SJCRH30 (cell line): ENCODE measurements at places on chromosomes 12 and 14. TPM values are rescaled to one million over a fixed set of nuclear protein-coding genes. Genes with fewer than 3 reads are reported as not detected.

DNA sequence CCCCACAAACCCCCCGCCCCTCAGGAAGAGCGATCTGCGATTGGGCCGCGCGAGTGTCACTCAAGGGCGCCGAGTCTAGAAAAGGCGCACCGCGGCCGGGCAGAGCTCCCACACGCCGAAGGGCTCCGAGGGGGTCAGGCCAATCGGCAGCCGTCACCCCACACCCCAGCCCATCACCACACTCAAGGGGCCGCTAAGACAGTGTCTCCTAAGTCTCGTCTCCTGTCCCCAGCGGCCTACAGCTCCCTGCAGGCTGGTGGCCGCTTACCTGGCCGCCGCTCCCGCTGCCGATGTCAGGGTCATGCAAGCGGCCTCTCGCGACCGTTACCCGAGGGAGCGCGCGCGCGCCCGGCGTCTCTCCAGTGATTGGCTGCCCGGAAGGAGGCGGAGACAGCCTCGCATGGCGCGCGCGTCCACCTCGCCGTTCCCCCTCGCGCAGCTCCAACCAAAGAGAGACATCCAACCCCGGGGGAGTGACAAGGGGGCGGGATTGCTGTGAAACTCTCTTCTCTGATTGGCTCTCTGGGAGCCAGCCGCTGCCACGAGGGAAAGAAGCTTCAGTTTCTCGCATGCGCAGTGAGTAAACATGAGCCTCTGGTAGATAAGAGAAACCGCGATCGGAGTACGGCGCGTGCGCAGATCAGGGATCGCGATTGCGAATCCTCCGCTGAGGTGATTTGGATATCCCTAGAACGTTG is at the start of the genes MPHOSPH9 and MTRFR:
Gene MPHOSPH9, minus strand, starts transcription at position 335 of the 698 bp plus-strand sequence. CDS start 2,777 bp downstream, outside the sequence.
Gene MTRFR, plus strand, starts transcription at position 630 of the 698 bp plus-strand sequence. CDS start 20,239 bp downstream, outside the sequence.
- H3K27me3 ChIP-seq = no peaks in the 10 kb centered on the region
- H3K27ac ChIP-seq = peak within 1 kb of the TSS; percentile 75
- peak; percentile 100 for DNase-seq
- H3K4me3 ChIP-seq = peak within 1 kb of the TSS; percentile 68
- no peaks in the 10 kb centered on the region for H3K4me1 ChIP-seq
- peaks cover 4% of the 10 kb centered on the region; the same call in 1 of the 2 replicates for H3K36me3 ChIP-seq

- no peak overlapping the region for H3K27ac ChIP-seq
- H3K4me1 ChIP-seq = no peaks in the 10 kb centered on the region
- no peak overlapping the region for H3K4me3 ChIP-seq
- H3K27me3 ChIP-seq = no peaks in the 10 kb centered on the region
- H3K36me3 ChIP-seq = no peaks in the 10 kb centered on the region
Observed at GRCh38 chr14:86363047-86363446, 833.1 kb downstream of the FLRT2 start.

DNA sequence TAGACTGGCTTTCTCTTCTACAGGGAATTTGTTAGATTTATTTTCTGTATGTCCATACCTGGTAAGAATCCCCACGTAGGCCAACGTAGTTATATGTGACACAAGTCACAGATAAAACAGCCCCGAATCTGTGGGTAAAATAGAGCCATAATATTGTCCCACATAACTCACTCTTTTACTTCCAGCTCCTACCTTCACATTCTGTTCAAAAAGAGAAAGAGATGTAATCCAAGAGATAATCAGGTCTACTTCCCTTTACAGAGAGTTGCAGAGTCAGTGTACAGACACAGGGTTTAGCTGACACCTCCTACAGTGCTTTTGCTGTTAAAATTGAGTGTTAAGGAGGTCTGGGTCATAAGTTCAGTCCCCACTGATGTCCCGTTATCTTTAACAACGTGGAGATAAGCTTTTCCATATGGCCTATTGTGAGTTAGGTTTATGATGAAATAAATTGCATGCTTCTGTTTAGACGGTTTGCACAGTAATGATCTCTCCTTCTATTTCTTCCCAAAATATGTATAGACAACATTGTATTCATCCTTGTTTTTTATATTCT is 446.5 kb downstream of the ADAMTS20 start:
- H3K36me3 ChIP-seq = no peaks in the 10 kb centered on the region
- no peak for DNase-seq
- H3K27ac ChIP-seq = no peak overlapping the region
- H3K4me1 ChIP-seq = no peaks in the 10 kb centered on the region

A2M gene
- 0.33 and 0.87 TPM in 2 replicates for total RNA-seq

DNA sequence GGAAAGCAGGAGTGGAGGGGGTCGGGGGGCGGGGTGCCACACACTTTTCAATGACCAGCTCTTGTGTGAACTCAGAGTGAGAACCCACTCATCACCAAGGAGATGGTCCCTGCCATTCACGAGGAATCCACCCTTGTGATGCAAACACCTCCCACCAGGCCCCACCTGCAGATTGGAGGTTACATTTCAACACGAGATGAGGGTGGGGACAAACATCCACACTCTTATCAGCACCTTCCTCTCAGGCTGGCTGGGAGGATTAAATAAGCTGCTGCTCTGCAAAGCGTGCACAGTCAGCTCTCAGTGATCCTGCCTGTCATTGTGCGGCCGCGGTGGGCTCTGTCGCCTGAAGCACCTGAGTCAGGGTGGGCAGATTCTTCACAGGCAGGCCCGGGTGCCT is 39.7 kb downstream of the AACS start:
- peaks cover 35% of the 10 kb centered on the region for H3K36me3 ChIP-seq
- H3K27me3 ChIP-seq = no peaks in the 10 kb centered on the region

GRCh38 chr12:49635036-49635435 is 11.7 kb downstream of the PRPF40B start:
- H3K27ac ChIP-seq = no peak overlapping the region
- H3K27me3 ChIP-seq = no peaks in the 10 kb centered on the region
- peaks cover 4% of the 10 kb centered on the region; the same call in 1 of the 2 replicates for H3K4me1 ChIP-seq
- DNase-seq = no peak
- no peak overlapping the region for H3K4me3 ChIP-seq

DNA sequence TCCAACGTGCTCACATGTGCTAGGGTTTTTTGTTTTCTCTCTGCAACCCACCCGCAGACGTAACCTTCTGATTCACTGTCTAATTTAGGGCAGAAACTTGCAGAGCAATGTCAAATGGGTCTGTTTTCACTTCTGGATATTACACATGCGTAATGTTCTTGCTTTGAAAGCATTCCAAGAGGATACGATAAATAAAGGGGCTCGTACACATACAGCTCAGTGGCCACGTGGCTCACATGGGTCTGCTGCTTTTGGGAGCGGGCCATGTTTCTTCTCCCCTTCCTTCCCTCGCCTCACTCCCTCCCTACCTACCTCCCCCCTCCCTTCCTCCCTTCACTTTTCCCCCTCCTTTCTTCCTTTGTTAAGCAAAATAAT is 23.4 kb downstream of the CACNA1C start:
- no peak for DNase-seq
- peaks cover 12% of the 10 kb centered on the region; the same call in 1 of the 2 replicates for H3K27me3 ChIP-seq
- no peak overlapping the region for H3K4me3 ChIP-seq
- no peak overlapping the region for H3K27ac ChIP-seq
- H3K36me3 ChIP-seq = no peaks in the 10 kb centered on the region
- no peaks in the 10 kb centered on the region for H3K4me1 ChIP-seq

DNA sequence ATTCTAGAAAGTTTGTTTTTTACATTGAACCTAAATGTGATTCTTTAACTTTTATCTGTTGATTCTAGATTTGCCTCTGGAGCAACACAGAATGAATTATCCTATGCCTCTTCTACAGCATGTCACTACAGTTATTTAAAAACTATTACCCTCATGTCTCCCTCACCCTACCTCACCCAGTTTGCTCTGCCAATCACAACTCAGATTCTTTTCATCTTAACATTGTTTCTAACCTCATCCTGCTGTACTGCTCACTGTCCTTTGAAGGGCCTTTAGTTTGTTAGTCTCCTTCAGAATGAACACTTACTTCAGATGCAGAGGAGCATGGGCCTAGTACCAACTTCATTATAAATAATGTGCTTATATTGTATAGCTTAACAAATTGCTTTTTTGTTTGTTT is 21.5 kb downstream of the YLPM1 start:
- DNase-seq = no peak
- no peak overlapping the region for H3K4me3 ChIP-seq
- H3K4me1 ChIP-seq = no peaks in the 10 kb centered on the region
- H3K27me3 ChIP-seq = no peaks in the 10 kb centered on the region
- peaks cover 75% of the 10 kb centered on the region for H3K36me3 ChIP-seq
